GM23338 (cell line): ENCODE measurements at places on chromosomes 1 and 21. TPM values are rescaled to one million over a fixed set of nuclear protein-coding genes. Genes with fewer than 3 reads are reported as not detected.

ETV3L gene
- not detected in 2 replicates for total RNA-seq

TLCD4 gene
- total RNA-seq: 3.5 and 4.5 TPM in 2 replicates

GNAT2 gene
- 0.21 TPM in 1 of 2 replicates, not detected in the other for total RNA-seq

VCAM1 gene
- total RNA-seq: not detected in 2 replicates

HES2 gene
- total RNA-seq: 1.2 and 1.6 TPM in 2 replicates

OR2T33 gene
- 0.28 TPM in 1 of 2 replicates, not detected in the other for total RNA-seq

GNG4 gene
- total RNA-seq: 49.2 and 53.5 TPM in 2 replicates

ESRRG gene
- 1.7 and 3.2 TPM in 2 replicates for total RNA-seq

KIF14 gene
- 22.2 and 23.2 TPM in 2 replicates for total RNA-seq

FBXO2 gene
- total RNA-seq: 44.4 and 45.4 TPM in 2 replicates

TCHHL1 gene
- total RNA-seq: not detected in 2 replicates

AIM2 gene
- 2.1 and 2.5 TPM in 2 replicates for total RNA-seq

GABRD gene
- 2.8 and 5.1 TPM in 2 replicates for total RNA-seq

MIXL1 gene
- 0.97 and 2.6 TPM in 2 replicates for total RNA-seq

DIO1 gene
- not detected in 2 replicates for total RNA-seq

SLC2A5 gene
- total RNA-seq: 0.03 TPM in 1 of 2 replicates, not detected in the other

HSD11B1 gene
- total RNA-seq: not detected in 2 replicates

SYDE2 gene
- 20.1 and 20.6 TPM in 2 replicates for total RNA-seq
